ENCODE measurements at places on chromosomes 6 and 20.

GRCh38 chr6:34684919-34685318, 11.6 kb downstream of the ILRUN start:
- no peak for DNase-seq

DNA sequence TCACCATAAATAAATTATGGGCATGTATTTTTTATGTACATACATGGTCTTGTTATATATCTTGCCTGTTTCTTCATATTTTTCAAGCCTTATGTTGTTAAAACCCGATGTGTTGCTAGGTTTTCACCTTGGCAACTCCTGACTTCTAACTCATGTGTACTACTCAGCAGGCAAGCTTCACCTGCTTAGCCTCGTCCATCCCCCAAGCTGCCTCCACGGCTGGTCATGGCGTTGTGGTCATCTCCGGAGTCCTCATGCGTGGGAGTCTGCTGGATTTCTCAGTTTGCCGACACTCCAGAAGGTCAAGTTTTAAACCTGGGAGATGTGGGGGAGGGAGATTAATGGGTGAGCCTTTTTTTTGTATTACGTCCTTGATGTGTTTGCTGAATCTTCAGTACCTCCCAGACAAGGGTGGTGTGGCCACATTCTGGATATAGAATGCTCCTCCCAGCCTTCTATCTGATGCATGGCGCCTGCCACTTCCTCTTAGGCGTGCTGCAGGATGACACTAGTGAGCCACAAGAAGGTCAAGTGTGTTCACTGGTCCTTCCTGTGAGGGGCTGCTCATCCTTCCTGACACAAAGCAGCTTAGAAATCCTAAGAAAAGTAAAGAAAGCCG, 26.6 kb upstream of the EDN3 start:
- DNase-seq = no peak

GRCh38 chr6:21046276-21046675, 512.0 kb downstream of the CDKAL1 start:
- DNase-seq = no peak

DNA sequence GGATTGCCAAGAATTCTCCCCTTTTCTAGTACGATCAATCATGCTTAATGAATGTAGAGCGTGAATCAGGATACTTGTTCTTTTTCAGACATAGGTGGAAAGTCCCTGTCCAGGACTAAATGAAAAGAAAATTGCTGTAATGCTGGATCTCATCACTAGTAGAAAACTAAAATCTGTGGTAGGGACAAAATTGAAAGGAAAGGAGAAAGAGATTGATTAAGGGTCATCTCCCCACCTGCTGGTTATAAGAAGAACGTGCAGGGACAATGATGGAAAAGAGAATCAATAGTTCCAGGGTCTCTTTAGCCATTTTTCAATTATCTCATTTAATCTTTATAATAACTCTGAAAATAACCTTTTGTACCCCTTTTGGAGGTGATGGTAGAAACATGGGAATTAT, 18.7 kb upstream of the HLA-DRB1 start:
- DNase-seq = no peak

GRCh38 chr20:63216849-63217471, 1.0 kb upstream of the YTHDF1 start:
- no peak for DNase-seq

- DNase-seq = no peak
These were observed 6.7 kb downstream of the TTLL2 start for GRCh38 chr6:167331565-167331964.

DNA sequence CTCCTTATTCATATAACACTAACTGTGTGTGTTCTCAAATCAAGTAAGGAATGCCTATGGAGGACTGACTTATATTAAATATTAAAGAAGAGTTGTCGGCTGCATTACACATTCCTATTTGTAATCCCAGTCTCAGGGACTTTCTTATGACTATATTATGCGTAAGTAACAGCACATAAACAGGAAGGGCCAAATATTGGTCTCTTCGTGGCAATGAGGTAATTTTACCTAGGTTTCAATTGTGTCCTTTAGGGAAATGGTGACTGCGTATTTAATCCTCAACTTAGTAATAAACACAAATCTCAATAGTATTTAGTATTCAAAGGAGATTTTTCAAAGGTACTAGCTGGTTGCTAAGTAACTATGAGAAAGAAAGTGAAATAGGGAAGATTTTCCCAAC, 22.8 kb upstream of the EPM2A start:
- no peak for DNase-seq

DNA sequence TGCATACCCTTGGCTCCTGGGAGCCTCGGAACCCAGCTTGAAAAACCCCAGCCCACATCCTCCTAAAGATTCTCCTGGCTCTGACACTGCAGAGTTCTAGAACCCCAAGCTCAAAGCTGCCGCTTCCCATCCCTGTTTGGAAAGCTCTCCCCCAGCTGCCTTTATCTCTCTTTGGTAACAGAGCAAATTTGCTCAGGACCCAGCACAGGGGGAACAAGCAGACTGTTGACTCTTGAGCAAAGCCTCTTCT, 38.9 kb downstream of the HNF4A start:
- DNase-seq = no peak

GRCh38 chr6:31543639-31544038, 1.8 kb upstream of the DDX39B start:
- DNase-seq = no peak

Measured in H9 (cell line).